ENCODE measurements at places on chromosomes 7 and 10.

DNA sequence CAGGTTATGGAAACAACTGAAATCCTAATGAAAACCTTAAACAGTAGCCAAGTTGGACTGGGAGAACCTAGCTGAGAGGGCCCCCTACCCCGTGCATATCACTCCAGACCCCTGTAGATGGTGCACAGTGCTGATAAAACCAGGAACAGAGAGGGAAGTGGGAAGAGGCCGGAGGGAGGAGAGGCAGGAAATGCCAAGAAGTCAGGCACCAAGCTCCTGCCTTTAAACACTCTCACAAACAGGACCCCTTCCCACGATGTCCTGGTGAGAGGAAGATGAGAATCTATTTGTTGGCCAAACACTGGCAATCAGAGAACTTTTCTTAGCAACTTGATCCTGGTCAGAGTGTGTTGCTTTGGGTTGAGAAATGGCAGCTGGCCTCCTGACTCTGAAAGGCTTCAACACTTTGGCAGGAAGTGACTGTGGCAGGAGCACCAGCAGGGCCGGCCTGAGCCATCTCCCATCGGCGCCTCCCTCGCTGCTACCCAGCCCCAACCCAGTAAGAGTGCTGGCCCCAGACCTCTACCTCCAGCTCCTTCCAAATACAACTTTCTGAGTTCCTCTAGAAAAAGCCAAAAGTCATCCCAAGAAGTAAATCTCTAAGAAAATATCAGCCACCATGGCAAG is 39.5 kb downstream of the GSDME start:
- no peak for DNase-seq

- no peak for DNase-seq
These were observed 239.6 kb upstream of the SLC26A5 start for GRCh38 chr7:103685646-103686045.

GRCh38 chr7:66669088-66669487 is 40.4 kb downstream of the KCTD7 start:
- no peak for DNase-seq

- DNase-seq, result no peak
These were observed 641.6 kb downstream of the SH2D4B start for GRCh38 chr10:81179324-81179723.

DNA sequence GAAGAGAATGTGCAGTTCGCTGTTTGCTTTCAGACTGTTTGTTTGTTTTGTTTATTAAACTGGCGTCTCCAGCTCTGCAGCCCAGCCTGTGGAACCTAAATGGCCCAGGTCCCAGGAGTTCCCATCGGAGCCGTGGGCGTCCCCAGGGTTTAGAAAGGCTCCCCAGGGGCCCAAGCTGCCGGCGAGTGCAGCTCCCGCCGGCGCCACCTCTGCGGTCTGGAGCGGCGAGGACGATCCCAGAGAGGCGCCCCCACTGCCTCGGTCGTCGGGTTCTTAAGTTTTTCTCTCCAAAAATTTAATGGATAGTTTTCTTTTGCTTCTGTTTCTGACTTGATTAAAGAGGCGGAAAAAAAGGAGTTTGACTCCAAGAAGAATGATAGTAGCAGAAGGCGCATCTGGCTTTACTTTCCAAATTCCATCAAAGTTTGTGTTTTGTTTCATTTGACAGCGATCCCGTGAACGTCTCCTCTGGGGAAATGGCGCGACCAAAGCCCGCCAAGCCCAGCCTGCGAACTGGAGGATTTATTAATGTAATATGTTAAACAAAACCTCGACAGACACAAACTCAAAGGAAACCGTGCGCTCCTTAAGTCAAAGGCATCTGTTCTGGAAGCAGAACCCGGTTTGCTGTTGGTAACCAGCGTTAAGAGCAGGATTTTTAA is 718 bp upstream of the FZD1 start:
- DNase-seq, result no peak

GRCh38 chr10:69358148-69358795 is 58.4 kb downstream of the TACR2 start:
- no peak for DNase-seq

GRCh38 chr7:137957887-137958286 is 44.0 kb downstream of the CREB3L2 start:
- DNase-seq, result no peak

DNA sequence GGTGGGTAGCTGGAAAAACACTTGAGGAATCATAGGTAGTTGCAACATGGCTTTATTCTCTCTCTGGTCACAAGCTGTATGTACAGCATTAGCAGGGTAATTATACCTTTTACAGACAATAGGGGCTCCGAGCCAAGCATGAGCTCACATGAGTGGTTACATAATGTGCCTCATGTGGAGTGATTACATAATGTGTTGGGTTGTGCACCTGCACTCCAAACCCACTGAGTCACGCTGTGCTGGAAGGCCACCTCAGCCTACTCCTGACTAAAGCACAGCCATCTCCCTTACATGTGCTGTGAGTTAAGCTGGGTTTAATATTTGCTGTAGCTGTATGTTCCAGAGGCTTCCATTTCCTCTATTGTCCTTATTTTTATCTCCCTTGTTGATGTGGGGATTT is 348.7 kb upstream of the SEMA3C start:
- DNase-seq, result no peak

DNA sequence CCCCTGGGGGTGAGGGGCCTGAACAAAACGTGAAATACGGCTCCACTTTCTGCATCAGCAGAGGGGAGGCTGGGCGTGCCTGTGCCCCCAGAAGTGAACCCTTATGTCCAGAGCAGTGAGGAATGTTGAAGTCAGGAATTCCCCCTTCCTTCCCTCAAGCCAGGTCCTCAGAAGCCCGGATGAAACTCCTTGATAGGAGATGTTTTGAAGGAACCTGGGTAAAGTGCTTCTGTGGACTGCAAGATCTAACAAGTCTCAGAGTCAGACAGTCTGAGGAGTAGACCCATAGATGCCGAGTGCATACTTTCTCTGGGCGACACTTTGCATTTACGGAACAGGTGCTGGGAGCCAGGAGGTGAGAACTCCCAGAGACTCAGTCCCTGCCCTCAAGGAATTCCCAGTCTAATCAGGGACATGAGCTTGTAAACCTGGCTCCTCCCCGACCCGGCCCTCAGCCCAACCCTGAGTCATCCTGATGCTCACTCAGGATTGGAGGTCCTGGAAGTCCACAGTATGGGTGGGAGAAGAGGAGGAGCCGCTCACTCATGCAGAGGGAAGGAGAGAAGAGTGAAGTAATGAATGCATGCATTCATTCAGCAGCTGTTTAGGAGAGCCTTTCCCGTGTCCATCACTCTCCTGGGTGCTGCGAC is 179.5 kb upstream of the ITGB1 start:
- no peak for DNase-seq

DNA sequence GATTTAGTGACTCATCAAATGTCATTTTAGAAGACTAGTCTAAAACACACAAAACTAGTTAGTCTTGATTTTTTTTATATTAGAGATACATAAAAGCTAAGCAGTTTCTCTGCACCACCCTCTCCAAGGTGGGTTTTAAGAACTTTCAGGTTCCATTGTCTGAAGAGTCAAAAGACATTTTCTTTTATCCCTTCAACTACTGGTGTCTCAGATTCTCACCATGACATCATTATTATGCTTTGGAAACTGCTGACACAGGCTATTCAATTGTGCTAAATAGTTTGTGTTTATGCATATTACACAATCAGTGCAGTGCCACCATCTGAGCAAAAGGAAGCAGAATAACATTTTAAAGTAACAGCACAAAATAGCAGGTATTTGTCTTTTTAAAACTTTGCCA is 52.2 kb downstream of the IGF2BP3 start:
- no peak for DNase-seq

GRCh38 chr10:121062115-121062514 is 211.0 kb downstream of the WDR11 start:
- DNase-seq, result no peak
